ENCODE measurements at places on chromosomes 6 and 20.

GRCh38 chr6:101550451-101550850 is 156.9 kb downstream of the GRIK2 start:
- DNase-seq = no peak

- no peak for DNase-seq
Measured at GRCh38 chr6:130367767-130368166, 1.9 kb downstream of the TMEM200A start.

DNA sequence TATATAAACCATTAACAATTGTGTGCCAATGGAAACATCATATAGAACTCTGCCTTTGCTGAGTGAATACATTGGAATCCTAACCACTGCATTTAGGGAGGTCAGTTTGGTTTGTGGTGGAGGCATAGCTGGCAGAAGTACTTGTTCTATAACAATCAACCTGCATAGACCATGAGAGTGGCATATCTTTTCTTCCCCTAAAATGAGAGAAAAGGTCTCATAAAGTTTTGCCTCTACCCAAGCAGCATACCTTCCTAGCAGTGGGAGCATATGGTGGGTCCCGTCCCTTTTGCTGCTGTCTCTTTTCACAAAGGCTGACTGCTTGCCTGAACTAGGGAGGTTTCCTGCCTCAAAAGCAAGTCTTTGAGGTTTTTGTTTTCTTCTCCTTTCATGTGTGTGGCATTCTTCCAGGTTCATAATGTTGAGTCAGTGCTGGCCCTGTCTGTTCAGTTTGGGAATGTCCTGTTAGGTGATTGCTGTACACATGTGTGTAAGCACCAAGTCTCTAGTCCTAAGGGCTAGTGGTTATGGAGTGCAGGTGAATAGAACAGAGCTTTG is 61.2 kb upstream of the SUPT3H start:
- DNase-seq = no peak

DNA sequence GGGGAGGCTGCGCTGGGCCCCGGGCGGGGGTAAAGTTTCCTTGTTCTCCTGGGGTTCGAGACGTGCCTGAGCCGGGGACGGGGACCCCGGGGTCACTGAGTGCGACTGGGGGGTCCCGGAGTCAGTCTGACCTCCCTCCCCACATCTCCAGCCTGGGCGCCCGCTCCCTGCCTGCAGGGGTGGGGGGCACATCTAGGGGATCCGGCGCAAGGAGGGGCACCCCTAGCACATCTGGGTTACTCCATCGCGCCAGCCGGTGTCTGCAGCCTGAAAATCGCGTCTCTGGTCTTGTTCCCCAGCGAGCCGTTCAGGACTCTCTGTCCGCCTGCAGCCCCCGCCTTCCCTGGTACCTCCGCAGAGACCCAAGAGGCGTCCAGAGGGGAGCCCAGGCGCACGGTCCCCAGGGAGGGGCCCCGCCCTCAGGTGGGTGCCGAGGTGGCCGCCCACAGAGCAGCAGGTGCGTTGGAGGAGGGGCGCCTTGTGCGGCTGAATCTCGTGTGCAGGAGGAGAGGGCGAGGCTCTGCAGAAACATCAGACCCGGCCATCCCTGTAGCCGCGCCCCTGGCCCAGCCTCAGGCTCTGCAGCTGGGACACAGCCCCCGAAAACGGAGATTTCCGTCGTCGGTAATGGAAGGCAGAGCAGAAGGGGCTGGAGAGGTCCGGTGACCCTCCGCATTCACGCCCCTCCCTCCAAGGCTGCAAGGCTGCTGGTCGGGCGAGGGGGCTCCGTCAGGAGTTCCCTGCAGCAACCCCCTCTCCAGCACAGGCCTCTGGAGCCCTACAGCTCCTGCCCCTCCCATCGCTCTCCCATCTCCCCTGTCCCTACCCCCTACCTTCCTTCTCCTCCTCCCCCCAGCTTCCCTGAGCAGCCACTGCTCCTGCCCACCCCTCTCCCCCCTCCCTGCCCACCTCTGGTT is 628 bp upstream of the CHRNA4 start:
- DNase-seq = no peak

DNA sequence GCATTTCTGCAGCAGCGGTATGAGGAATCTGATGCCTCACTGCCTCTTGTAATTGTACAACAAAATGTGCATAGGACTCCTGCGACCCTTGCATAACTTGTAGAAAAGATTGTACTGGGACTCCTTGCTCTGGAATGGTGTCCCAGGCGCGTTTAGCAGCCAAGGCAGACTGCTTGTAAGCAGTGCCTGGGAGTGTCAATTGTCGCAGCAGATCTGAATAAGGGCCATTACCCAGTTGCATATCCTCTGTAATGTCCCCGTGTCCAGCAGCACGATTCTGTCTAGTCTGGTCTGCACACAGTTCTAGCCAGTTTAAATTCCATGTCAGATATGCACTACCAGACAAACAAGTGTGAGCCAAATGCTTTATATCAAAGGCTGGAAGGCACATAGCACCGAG is 70.7 kb upstream of the BTN3A2 start:
- no peak for DNase-seq

- no peak for DNase-seq
Measured at GRCh38 chr6:131682442-131682841, 18.8 kb downstream of the OR2A4 start.

DNA sequence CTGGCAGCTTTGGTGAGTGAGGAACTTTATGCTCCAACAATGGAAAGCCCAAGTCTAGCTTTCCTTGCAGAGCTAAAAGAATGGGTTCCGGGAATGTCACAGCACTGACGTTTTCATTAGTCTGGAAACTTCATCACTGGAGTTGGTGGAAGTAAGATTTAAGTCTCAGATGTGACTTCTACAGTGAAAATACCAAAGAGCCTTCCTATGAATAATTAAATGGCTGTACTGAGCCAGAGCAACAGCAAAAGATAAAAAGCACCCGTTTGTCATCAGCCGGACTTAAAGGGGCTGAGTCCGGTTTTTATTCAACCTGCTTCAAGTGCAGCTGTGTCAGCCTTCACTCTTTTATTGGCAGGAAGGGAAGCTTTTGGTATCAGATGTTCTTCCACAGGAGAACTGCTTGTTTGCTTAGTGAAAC is 46.5 kb upstream of the SHLD1 start:
- DNase-seq = peak; percentile 37

DNA sequence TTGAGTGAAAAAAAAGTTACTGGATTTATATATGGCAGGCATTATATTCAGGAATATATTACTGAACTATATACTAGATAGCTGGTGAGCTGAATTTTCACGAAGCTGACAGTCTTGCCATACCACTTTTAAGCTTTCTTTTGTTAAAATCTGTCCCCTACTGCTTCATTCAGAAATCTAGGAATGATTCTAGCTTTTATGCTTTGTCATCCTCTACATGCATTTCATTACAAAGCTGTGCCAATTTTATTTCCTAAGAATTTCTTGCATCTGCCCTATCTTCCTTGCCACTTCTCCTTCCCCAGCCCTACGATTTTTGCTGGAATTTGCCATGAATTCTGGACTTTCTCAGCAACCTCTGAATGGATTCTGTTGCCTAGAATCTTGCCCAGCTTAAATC is 158.5 kb upstream of the ADGRB3 start:
- DNase-seq = no peak

DNA sequence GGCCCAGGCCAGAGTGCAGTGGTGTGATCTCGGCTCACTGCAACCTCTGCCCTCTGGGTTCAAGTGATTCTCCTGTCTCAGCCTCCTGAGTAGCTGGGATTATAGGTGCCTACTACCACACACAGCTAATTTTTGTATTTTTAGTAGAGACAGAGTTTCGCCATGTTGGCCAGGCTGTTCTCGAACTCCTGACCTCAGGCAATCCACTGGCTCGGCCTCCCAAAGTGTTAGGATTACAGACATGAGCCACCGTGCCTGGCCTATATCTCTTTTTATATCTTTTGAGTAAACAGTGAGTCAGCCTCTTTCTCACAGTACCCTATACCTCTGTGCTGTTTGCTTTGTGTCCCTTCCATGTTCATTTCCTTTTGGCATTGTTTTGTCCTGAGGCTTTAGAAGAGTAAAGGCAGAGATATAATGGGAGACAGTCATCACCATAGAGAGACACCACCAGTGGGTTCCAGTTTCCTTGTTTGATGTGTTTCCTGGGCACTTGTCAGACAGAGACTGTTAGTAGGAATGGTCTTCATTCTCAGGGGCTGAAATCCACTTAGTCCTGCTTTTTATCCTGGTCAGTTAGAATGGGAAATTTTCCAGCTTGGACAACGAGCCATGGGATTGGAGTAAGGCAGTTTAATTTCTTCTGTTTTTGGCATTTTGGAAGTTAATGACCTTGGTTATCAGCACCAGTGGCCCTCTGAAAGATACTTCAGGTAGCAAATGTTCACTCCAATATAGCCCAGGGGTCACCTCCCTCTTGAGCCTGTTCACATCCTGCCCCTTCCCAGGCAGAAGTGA is 32.2 kb upstream of the ASXL1 start:
- no peak for DNase-seq

GRCh38 chr20:51023617-51024155 is 779 bp upstream of the KCNG1 start:
- DNase-seq = no peak

- DNase-seq = no peak
Measured at GRCh38 chr20:41131594-41132387, 5.6 kb upstream of the PLCG1 start.

- no peak for DNase-seq
Measured at GRCh38 chr6:127462376-127462775, 3.2 kb upstream of the KIAA0408 start.

GRCh38 chr20:53040693-53041589 is 68.8 kb downstream of the TSHZ2 start:
- DNase-seq = no peak

DNA sequence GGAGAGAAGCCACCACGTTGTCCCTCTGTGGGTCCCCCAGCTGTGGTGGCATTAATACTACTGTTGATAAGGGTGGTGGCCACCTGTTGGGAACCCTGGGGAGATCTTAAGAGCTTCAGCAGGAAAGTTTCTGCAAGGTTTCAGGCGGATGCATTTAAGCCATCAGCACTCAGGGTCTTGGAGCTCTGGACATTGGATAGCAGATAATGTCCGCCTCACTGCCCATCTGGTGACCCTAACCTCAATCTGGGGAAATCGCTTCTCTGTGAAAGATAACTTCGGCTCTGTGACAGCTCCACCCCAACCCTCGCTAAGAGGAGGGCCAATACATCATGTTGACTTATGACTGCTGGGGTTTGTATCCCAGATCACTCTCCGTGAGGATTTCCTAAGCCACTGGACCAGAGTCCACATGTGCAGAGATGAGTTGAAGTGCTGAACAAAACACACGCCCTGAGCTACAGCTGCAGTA is 92.9 kb downstream of the FOXC1 start:
- DNase-seq = no peak

GRCh38 chr6:151121900-151122299 is 117.9 kb upstream of the AKAP12 start:
- DNase-seq = no peak

- no peak for DNase-seq
Measured at GRCh38 chr20:684676-685319, 9.2 kb upstream of the SCRT2 start.

GRCh38 chr6:22926790-22927354 is 357.5 kb downstream of the HDGFL1 start:
- no peak for DNase-seq

DNA sequence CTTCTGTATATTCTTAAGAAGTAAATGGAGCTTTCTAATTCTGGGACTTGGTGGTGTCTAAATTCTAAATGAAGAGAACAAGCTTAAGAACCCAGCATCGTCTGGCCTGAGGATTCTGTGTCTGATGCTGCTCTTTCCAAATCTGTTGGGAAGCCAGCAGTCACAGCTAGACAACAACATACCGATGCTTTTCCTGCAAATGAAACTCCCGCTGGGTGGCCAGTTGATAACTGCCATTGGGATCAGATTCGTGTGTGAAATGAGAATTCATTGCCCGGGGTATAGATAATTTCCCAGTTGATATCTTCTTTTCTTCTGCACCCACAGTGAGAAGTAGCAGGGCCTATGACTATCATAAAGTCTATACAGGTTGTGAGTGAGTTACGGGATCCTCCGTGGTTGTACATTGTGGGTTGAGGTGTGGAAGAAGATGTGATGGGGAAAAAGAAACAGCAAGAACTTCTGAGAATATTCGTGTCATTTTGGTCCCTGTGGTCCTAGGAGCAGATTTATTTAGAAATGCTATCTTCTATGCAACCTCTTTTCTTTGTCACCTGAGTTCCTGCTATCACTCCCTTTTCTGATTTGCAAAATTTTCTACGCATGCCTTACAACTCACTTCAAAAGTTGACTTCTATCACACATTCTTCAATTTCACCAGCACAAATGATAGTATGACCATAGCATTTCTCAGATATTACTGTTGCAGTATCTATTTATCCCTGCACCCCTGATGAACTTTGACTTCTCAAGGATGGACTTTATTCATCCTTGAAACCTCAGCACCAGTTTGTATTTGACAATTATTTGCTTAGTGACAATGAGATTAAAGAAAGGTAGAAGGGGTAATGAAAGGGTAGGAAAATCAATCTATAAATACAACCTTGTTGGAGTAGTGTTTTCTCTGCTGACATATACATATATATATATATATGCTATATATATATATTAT is 10.4 kb downstream of the NOX3 start:
- no peak for DNase-seq

DNA sequence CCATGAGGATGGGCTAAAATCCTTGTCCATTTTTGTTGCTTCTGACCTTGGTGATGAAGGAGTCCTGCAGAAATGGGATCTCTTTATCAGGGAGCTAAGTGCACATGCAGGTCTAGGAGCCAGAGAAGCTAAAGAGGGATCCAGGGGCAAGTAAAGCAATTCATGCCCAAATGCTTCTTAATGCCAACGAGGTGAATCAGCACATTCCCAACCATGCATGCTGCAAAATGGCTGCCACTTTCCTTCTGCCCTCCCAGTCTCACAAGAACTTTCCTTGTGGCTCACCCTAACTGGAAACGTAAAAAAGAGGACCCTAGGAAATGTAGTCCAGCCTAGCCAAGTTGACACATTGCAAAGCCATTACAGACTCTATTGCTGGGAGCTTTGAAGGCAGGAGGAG is 298.4 kb downstream of the MAFB start:
- no peak for DNase-seq

- no peak for DNase-seq
Measured at GRCh38 chr6:118752803-118753202, 101.4 kb upstream of the CEP85L start.

- DNase-seq = no peak
Measured at GRCh38 chr6:18507018-18507415, 119.9 kb downstream of the RNF144B start.

- DNase-seq = no peak
Measured at GRCh38 chr20:29741594-29741893, 1515.9 kb upstream of the DEFB115 start.

DNA sequence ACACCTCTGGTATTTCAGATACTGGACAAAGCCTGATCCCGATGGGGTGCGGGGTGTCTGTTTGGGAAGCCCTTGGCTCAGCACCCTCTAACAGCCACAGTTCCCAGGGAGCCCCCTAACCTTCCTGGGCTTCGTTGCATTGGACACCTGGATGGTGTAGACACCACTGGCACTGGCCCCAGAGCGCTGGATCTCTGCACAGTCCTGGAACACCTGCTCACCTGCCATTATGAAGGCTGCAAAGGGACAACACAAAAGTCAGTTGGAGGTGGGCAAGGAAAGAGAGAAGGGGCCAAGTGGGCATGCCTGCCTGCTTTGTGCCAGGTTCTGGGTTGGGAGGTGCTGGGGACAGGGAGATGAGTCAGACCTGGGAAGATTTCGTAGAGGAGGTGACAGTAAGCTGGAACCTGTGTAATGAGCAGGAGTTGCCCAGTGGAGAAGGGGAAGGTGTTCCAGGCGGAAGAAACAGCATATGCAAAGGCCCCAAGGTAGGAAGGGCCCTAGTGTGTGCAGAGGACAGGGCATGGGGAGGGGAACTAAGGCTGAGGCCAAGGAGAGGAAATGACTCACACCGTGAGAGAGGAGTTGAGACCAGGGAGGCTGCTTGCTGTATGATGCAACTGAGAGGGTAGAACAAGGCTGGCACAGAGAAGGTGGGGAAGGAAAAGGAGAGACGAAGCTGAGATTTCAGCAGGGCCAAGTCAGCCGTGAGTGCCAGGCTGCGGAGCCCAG is 34.9 kb downstream of the ANGPT4 start:
- no peak for DNase-seq
